ENCODE measurements at places on chromosomes 2 and 18. TPM values are rescaled to one million over a fixed set of nuclear protein-coding genes. Genes with fewer than 3 reads are reported as not detected.

DNA sequence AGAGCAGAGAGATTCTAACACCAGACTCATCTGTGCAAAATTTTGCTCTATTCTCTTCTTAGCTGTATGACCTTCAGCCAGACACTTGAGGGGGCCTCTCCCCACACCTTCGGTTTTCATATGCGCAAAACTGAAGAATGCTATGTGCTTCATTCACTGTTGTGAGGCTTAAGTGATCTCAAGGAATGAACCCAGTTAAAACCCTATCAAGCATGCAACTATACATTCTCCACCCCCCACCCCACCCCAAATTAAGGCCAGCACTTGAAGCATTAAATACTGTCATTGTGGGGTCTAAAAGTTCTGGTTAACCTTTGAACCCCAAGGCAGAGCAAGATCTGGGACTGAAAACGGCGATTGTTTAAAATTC is 10.0 kb downstream of the PCARE start:
- DNase-seq: no peak

GRCh38 chr2:4862031-4862430 is 830.2 kb upstream of the SOX11 start:
- DNase-seq: no peak

FNDC4 gene
- total RNA-seq: 13.7 TPM

- no peak for DNase-seq
Observed at GRCh38 chr2:178542161-178542560, 61.9 kb downstream of the PLEKHA3 start.

CFAP53 gene
- total RNA-seq: not detected

FRZB gene
- total RNA-seq: 1.0 TPM

GRCh38 chr18:13425357-13426091 is 207.0 kb downstream of the LDLRAD4 start:
- no peak for DNase-seq

DNA sequence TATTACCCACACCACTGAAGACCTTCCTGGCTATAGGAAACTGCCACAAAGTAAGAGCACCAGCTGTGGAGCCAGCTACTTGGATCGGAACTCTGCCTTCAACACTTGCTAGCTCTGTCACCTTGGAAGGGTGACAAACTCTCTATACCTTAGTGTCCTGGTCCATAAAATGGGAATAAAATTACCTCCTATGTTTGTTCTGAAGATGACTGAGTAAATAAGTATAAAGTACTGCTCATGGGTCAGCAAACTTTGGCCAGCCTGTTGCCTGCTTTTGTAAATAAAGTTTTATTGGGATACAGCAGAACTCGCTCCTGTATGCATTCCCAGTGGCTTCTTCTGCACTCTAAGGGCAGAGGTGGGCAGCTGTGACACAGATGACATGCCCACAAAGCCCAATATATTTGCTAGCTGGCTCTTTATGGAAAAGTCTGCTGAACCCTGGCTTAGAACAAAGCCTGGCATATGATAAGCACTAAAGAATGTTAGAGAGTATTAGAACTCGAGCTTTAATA is 451.3 kb downstream of the TMEM182 start:
- DNase-seq: no peak

CPS1 gene
- 15.7 TPM for total RNA-seq

DNA sequence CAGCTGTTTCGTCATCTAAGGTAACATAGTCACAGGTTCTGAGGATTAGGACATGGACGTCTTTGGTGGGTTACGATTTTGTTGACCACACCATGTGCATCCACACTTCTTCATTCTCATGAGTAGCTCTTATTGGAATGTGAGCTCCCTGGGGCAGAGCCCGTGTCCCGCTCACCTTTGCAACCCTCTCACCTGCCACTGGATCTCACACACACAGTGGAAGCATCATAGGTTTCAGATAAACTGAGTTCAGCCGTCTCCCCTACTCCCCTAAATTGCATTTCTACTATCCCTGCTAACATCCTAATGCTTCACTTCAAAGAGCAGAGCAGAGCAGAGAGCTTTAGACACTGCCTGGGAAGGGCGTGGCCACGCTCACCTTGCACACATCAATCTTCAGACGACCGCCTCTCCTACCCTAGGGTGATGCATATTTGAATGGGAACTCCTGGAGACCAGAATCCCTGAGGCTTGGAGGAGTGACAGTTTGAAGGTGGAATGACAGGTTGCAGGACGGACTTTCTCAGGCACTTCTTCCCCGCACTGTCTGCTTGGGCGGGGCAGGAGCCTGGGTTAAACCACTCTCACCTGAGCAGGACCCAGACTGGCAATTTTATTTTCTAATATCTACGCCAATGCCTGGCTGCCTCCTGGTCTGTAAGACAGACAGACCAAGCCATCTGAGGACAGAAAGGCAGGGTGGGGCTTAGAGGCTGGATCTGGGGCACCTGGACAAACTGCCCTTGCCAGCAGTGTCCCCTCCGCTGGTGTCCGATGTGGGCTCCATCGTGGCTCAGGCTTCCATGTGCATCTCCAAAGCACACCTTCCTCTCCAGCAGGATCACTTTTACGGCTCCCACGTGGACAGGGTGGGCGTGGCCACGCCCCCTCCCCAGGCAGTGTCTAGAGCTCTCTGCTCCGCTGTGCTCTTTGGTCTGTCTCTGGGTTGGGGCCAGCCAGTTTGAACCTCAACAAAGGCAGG is 229.5 kb upstream of the COPS8 start:
- no peak for DNase-seq

DNA sequence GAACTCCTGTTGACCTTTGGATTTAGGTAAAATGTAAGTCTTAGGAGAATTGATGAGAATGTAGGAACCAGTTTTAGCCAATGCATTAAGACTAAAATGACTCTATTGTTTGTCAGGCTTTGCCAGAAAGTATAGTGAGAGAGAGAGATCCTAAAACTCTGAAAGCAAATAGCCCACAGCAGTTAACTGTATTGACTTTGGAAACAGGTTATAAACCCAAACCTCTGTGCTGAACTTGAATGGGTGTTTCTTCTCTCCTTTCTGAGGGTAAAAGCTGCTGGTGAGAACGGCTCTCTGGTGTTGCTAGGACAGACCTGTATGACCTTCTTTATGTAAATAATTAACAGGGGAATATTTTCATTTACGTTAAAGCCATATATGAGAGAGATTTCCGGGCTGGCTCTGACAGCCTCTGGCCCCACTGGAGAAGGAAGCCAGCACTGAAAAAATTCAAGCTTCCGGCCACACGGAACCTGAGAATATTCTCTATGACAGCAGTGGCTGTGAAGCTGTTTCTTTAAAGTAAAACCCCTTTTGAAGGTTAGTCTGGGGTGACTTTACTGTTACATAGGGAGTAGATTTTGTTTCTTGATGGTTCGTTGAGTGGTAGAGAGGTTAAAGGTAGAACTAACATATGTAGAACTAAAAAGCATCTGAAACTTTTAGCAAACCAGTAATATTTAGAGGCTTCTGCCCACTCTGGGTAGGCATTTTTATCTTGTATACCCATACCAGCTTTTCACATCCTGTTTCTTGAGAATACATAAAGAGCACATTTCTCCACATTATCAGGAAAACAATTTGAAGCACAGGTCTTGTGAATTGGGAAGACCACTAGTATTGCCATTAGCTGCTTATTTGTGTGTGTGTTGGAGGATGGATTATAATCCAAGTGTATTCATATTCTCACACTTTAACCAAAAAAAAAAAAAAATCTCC is 123.8 kb downstream of the SPTBN1 start:
- DNase-seq: no peak

DNA sequence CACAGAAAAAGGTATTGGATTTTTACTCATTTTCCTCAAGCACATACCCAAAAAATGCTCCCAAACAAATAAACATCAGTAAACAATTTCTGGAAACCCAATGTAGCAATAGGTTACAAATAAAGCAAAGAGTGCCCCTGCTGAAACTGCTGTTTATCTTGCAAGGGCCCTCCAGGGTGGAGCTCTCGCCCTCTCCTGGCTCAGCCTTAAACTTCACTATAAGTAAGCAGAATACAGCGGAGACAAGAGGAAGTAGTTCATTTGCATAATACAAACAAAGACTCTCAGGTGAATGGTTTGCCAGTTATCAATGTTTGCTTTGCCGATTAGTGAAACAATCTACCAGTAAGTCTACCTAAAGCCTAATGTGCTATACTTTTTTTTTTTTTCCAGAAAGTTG is 437.6 kb downstream of the DLGAP1 start:
- DNase-seq: peak; percentile 87

- DNase-seq: no peak
Observed at GRCh38 chr2:59181347-59181746, 940.2 kb upstream of the FANCL start.

DNA sequence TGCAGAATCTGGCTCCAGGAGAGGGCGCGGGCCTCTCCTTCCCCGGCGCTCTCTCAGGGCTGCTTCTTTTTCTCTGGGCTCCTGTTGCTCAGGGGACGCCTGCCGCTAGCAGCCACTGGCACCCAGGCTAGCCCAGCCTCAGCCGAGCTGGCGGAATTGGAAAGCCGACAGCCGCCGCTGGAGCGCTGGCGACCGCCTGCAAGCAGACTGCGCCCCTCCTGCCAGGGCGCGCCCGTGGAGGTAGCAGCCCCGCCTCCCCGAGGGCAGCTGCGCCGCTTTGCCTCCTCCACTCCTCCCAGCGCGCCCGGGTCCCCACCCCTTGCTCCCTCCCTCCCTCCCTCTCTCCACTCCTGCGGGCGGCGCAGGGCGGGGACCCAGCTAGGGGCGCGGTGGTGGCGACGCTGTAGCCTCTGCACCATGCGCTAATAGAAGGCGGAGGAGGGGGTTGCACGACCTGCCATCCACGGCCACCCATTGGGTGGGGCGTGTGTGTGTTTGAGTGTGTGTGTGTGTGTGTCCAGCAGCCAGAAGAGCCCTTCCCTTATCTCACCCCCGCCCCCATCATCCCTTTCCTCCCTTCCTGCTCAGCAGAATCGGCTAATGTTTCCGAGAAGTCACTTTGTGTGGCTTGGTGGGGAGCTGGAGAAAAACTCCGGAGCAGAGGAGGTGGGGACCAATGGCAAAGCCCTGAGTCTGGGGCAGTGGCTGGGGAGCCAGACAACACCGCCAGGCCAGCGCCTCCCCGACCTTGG is at the start of gene SCN9A:
TSS of gene SCN9A (minus strand) at position 209 of the 752 bp plus-strand sequence. CDS start 64,188 bp downstream, outside the sequence.
- peak; percentile 94 for DNase-seq

CABLES1 gene
- 8.8 TPM for total RNA-seq

GRCh38 chr2:147294825-147295392 is 549.9 kb upstream of the ACVR2A start:
- no peak for DNase-seq

UGT1A10 gene
- total RNA-seq: 0.23 TPM

- no peak for DNase-seq
Observed at GRCh38 chr2:187372213-187372612, 75.8 kb downstream of the CALCRL start.

DNA sequence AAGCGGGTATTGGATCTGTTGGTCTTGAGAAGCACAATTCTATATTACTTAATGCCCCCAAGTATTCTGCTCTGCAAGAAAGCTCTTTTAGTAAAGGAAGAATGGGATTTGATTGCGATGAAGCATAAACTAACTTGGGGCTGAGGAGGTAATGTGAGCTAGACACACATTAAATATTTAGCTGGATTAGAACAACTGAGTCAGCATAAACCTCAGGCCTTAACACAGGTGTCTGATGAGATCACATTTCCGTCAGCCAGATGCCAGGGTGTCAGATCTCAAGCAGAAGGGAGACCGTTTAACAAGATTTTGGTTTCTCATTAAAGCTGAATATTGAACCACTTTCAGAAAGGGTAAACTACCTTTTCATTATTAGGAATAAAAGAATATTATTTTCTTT is 94.5 kb downstream of the GYPC start:
- DNase-seq: no peak

- no peak for DNase-seq
Observed at GRCh38 chr2:110677080-110677479, 783 bp downstream of the BUB1 start.

CHCHD5 gene
- 18.7 TPM for total RNA-seq

DNA sequence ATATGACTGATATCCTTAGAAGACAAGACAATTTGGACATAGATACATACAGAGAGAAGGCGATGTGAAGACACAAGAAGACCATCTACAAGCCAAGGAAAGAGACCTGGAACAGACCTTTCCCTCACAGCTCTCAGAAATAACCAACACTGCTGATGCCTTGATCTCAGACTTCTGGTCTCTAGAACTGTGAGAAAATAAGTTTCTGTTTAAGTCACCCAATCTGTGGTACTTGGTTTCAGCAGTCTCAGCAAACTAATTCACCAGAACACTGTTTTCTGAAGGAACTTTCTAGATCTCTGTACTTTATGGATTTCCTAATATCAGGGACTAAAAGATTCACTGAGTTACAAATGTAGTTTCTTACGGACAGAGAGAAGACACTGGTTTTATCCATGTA is 58.8 kb downstream of the NAB1 start:
- DNase-seq: no peak

DNA sequence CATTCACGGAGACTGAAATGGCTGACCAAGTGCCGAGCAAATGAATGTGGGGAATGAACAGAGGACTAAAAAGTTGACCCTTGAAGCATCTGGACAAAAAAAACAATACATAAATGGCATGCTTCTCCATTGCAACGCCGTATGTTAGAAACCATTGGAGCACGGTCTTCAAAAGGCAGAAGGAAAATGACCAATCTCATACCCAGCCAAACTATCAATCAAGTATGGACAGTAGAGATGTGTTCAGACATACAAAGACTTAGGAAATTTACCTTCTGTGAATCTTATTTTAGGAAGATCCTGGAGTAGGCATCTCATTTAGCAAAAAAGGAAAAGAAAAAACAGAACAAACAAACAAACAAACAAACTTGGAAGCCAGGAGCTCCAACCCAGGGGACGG is 44.5 kb downstream of the HS6ST1 start:
- DNase-seq: no peak

- peak; percentile 25 for DNase-seq
Observed at GRCh38 chr2:171210864-171211431, 50.3 kb upstream of the TLK1 start.

DNA sequence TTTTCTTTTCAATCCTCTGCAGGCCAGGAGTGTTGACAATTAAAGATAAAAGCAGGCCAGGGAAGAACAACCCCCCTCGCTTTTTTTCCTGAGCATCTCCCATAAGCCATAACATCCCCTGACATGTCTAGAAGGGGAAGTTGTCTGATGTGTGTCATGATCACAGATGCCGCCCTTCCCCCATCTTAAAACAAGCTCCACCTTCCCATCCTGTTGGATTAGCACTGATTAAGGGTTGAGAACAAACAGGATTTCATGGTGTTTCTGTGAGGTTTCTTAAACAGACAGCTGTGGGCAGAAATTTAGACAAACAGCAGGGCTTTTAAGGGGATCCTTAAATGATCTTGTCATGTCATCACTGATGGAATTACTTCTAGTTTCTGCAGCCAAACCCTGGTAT is 59.4 kb upstream of the UPP2 start:
- no peak for DNase-seq

DNA sequence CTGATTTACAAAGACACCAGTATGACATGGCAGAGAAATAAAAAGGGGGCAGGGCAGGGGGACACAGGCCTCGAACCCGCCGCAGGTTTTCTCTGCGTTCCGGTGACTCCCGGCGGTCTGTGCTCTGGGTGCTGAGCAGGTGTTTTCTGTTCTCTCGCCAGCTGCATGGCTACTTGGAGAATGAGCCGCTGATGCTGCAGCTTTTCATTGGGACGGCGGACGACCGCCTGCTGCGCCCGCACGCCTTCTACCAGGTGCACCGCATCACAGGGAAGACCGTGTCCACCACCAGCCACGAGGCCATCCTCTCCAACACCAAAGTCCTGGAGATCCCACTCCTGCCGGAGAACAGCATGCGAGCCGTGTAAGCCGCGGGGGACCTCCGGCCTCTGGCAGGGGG is 52.9 kb downstream of the NFATC1 start:
- no peak for DNase-seq

COL5A2 gene
- total RNA-seq: 20.2 TPM

WDPCP gene
- total RNA-seq: 20.4 TPM
